ENCODE measurements at places on chromosomes 2 and 18.

- DNase-seq = no peak
These were observed 179.9 kb upstream of the NCKAP5 start for GRCh38 chr2:133748007-133748700.

DNA sequence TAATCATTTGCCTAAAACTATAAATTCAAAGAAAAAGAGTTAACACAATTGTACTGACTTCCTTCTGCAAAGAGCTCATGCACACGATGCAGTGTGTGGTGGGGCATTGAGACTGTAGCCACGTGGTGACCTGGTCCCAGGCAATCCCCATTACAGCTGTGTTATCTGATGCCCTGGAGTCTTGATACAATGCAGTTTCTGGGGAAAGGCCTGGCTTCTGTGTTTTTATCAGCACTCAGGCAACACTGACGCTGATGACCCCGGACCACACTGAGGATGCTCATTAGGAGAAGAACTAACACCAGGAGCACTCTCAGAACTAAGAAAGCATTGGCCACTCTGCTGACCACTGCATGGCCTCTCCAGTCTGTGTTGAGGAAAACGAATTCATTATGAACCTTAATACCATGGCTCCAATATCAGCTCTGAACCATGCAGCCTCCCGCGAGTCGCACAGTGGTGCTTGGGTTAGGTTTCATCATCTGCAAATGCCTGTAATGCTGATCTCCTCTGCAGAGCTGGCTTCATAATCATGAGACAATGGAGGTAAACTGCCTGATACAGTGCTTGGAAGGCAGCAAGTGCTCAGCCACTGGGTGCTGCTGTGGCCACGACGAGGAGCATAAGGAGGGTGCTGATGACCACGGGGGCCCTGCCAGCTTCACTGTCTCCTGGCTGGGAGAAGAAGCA lies 218.5 kb downstream of the MYT1L start:
- DNase-seq = no peak

GRCh38 chr2:231743376-231744116 lies 35.2 kb downstream of the PTMA start:
- no peak for DNase-seq

DNA sequence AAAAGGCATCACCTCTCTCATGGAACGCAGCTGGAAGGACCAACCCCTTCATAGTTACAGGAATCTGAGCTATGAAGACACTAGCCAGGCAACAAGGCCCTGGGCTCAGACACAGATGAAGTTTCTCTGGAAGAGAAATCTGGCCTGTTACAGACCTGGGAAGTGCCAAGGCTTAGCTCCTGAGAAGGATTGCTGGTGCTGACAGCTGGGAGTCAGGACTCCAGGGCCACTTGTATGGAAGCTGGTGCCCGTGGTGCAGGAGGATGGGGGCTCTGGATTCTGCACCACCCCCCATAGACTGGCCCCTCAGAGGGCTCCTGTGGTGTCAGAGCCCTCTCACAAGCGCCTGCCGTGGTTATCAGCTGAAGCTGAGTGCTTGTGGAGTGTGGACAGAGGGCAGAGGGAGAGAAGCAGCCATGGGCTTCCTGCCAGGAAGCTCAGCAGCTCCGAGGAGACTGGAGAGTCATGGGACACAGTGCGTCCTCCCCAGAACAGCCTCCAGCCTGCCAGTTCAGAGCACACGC lies 87.3 kb upstream of the LCLAT1 start:
- peak; percentile 48 for DNase-seq

DNA sequence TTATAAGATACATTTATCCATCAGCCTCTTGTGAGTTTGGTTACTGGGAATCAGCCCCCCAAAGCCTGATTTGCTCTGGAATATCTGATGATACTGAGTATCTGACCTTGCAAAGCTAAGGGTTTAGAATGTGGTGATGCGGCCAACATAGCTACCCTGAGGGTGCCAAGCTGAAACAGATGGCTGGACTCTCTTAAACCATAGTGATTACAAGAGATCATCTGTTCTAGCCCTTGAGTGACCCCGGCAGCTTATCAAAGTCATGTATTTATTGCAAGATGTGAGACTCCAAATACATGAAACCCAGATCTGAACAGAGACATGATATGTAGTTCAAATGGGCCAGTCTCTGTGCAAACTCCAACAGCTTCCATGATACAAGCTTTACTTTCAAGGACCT lies 78.2 kb upstream of the CABLES1 start:
- no peak for DNase-seq

- DNase-seq = no peak
These were observed 13.8 kb upstream of the CCDC68 start for GRCh38 chr18:54973046-54973445.

DNA sequence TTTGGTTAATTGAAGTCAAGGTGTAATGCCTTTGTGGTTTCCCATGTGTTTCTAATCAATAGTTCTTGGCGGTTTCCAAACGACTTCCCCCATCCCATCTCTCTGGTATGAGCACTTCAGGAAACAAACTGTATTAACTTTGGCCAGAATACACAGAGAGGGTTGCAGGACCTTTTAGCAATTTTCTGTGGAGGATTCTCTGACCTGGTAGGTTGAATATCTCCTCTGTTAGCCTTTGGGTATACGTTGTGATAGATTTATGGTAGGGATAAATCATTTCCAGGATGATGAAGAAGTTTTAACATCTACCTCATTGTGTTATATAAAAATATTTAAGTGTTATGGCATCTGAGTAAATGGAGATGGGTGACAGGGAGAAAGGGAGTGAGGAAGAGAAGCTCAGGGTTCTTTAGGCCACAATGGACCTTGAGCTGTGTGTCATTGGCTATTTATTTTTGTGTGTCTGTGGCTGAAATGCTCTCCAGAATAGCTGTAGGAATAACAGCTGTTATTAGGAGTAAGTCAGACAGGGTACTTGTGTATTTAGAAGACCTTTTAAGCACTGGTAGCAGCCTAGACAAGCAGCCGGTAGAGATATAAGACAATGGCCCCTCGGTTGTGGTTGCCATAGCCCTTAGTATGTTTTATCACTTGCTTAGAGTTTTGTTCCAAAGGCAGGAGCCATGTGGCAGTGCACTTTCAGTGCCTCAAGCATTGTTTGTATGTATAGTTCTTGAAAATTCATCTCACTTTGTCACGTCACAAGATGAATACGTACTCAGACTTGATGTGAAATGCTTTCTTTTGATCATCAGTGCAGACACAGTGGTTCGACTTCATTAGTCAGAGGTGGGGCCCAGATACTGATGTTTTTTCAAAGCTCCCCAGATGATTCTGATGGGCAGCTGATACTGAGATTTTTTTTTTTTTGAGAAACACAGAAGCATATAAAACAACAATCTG lies 91.1 kb downstream of the FMNL2 start:
- no peak for DNase-seq

- DNase-seq = no peak
These were observed 336.3 kb upstream of the NRXN1 start for GRCh38 chr2:51368250-51368649.

GRCh38 chr2:14261771-14262170 lies 370.7 kb upstream of the LRATD1 start:
- DNase-seq = no peak

DNA sequence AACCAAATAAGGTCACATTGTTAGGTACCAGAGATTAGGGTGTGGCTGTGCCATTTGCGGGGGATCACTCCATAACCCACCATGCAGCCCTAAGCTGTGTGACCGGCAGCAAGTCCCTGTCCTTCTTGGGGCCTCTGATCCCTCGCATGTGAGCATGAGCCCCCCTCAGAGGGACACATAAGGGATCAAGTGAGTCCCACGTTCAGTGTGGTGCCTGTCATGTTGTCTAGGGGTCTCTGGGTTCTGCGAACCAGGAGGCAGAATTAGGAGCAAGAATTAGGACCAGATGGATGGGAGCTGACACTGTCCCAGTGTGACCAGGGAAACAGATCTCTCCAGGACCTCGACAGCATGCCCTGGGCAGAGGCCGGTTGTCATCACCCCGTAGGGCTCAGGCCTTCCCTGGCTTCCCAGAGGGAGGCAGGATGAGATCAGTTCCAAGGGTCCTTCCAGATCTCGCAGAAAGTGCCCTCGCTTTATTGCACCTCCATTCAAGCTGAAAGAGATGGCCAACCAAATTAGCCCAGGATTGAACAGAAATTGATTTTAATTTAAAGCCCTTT lies 113.2 kb upstream of the OTOS start:
- no peak for DNase-seq

DNA sequence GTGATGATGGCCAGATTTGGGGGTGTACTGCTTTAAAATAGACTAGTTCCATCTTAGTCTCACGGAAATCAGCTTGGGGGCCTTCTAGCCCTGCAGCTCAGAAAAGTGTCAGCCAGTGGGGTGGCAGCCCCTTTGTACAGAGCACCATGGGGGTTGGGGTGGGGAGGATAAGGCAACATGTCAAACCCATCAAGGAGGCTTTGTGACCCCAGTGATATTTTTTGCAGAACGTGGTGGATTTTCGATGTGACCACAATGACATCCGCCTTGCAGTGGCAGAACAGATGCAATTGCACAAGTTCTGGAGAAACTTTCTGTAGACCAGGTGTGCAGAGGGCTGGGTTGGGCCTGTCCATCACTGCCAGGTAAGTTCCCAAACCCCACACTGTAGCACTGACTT lies 3.0 kb upstream of the CD8A start:
- peak; percentile 69 for DNase-seq

- DNase-seq = peak; percentile 50
These were observed 50.7 kb downstream of the BCL2L11 start for GRCh38 chr2:111171337-111171930.
